ENCODE measurements at places on chromosomes 4 and X.

DNA sequence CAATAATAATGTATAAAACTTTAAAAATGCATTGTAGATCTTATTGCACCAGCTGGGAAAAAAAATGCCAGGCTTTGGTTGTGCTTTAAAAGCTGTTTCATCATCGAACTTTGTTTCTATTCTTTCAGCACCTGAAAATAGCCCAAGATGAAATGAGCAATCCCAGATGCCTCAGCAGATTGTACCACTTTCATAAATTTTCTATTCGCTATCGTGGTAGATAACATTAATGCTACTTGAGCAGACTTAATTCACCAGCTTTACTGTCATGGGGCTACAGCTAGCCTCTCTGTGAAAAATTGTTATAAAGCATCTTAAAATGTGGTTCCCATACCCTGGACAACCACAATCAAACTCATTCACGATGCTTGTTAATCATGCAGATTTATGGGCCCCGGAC is 599.6 kb upstream of the HS3ST1 start:
- DNase-seq = no peak

DNA sequence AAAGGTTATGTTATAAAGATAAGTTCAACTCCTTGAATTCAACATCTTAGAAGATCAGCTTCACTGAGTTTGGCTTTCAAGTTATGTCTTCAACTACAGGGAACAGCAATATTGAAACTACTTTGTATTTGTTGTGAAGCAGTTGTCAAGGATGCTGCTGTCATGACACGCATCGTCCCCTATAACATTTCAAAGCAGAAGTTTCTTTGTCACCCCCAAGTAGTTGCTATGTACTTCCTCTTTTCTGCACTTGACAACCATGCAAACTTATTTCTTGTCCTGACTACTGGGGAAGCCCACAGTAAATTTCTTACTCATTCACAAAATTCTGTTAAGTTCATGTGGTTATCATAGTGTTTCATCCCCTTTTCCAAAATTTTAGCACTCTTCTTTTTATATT is 14.3 kb downstream of the ANTXR2 start:
- DNase-seq = no peak

- DNase-seq = no peak
Observed at GRCh38 chr4:107994894-107995293, 5.2 kb downstream of the HADH start.

GRCh38 chrX:47941423-47941822 is 62.4 kb downstream of the ZNF182 start:
- DNase-seq = no peak

DNA sequence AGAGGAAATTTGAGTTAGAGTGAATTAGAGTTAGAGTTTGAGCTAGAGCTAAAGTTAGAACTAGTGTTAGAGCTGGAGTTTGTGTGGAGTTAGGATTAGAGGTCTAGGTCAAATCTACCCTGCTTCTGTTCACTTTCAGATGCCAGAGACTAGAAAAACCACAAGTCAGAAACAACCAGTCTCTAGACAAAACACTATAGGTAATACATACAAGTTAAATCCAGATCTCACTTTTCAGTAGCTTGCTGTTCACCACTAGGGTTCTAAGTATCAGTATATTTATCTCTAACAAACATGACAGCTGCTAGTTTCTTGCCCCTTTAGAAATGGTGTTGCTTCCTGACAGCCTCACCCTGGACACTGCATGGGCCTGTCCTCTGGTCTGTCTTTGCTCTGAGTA is 300.7 kb downstream of the ARAP2 start:
- DNase-seq = no peak

DNA sequence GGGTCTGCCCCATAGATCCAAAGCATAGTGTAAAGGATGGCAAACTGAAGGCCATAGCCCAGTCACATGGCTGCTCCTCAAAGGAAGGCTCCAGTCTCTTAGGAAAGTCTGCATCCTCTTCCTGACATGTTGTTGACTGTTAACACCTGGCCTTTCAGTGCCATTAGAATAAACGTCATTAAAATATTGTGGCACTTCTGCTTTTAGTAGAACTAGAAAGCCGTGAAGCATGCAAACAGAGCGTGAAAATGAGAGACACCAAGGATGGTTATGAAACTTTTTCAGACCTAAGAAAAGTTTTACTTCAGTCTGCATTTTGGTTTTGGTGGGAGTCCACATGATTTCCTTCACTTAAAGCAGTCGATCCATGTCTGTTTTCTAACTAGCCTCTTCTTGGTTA is 41.1 kb upstream of the AFF2 start:
- DNase-seq = no peak

GRCh38 chrX:114017086-114017485 is 566.8 kb upstream of the HTR2C start:
- DNase-seq = no peak
